Right cardiac atrium (tissue), 5 donors: ENCODE measurements at places on chromosomes 7 and 10.

- no peak for DNase-seq
Measured at GRCh38 chr7:141586878-141587277, 35.7 kb downstream of the AGK start.

DNA sequence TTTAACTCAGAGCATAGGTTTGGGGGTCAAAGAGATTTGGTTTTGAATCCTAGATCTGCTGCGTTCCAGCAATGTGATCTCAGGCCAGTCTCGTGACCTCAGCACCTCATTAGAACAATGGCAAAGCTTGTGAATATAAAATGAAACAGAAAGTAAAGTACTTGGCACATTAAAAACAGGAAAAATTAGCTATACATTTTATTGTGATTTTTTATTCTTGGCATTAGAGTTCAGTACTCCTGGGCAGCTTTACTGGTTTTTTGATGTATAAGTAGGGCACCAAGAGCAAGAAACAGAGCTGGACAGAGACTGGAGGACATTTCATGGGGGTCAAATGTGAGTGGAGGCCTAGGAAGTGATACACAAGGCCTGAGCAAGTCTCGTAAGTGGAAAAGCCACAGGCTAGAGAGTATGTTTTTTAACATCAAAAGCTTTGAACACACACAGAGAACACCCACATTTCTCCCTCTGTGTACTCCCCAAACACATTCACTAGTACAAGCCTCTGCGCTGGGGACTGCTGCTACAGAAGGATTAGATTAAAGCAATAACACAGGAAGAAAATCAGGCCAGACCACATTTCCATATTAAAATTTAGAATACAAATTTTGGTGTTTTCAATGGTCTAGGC is 157.2 kb upstream of the SLC25A13 start:
- no peak for DNase-seq

DNA sequence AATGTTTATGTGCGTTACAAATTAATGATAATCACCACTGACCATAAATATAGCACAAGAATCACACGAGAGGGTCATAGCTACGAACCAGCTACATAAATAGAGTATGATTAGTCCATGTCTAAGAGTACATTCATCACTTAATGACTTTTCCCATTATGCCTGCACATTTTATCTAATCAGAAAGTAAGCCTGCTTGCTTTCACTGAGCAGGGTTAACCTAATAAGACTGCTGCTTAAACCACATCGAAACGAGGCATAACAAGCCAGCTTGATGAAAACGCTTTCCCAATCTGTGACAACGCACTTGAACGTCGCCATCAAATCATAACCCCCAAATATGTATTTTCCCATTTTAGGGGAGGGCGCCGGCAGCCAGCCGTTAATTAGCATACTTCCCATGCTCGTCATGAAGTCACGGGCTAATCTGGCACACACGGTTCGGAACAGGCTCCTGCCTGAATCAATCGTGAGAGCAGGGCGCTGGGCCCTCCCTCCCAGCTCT is 71.5 kb downstream of the EBF3 start:
- DNase-seq: no peak

- DNase-seq: no peak
Measured at GRCh38 chr10:78134773-78135306, 101.2 kb downstream of the RPS24 start.

DNA sequence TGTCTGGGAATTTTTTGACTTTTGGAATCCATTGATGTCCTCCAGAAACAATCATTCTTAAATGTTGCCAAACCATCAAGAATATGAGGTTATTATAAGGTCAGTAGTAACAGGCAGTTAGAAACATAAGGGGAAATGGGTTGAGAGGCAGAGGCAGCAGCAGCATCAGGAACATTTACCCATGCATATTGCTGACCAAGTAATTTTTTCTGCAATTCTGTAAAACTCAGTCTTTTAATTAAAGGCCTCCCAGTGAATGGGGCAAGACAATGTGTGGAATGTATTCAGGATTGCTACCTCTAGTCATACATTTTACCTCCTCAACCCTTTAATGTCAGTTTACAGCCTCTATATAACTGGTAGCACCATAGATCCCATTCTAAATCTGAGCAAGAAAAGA is 66.5 kb upstream of the SKAP2 start:
- no peak for DNase-seq

GRCh38 chr10:10828623-10829022 is 189.0 kb upstream of the CELF2 start:
- DNase-seq: no peak

DNA sequence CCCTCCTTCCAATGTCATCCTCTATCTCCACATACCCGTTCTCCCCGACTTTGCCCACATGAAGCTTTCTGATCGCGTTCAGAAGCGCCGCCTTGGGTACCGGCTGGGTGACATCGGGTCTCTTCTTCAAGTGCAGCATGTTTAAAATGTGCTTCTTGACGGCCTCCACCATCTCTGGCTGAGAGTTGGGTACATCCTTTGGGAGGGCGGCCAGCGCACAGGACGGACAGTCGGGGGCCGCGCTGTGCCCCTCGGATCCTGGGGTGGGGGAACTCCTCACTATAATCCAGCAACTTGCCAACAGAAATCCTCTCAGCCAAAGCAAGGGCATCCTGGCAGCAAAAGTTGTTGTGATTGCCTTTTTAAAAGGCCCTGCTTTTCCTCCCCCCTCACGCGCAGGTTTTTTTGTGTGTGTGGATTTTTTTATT is 2.8 kb downstream of the INHBA start:
- DNase-seq: no peak

GRCh38 chr10:34715511-34716187 is 99.4 kb downstream of the PARD3 start:
- no peak for DNase-seq
